ENCODE measurements at places on chromosomes 1 and 21. TPM values are rescaled to one million over a fixed set of nuclear protein-coding genes. Genes with fewer than 3 reads are reported as not detected.
A peak's percentile ranks its signal among the peaks of the same experiment; 100 is the strongest.

DNA sequence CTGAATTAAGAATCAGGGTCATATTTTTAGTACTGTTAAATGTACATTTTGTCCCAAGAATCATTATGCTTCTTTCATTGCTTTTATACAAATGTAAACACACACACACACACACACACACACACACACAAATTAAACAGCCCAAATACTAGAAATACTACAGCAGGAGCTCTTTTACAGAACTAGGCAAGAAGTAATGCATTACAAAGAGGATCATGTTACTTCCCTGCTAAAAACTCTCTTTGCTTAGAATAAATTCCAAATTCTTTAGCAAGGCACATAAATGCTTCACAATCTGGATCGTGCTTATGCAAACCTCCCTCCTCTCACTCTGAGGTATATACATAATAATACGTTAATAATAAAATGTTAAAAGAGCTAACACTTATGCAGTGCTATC, 720.4 kb upstream of the ADGRL4 start:
- no peaks in the 10 kb centered on the region for H3K36me3 ChIP-seq
- peak; percentile 44 for DNase-seq
- H3K27me3 ChIP-seq: no peaks in the 10 kb centered on the region
- no peak overlapping the region for H3K4me3 ChIP-seq

GRCh38 chr21:27805696-27806095, 838.8 kb upstream of the ADAMTS5 start:
- H3K27ac ChIP-seq: no peak overlapping the region
- DNase-seq: no peak
- H3K4me1 ChIP-seq: peaks cover 3% of the 10 kb centered on the region

DNA sequence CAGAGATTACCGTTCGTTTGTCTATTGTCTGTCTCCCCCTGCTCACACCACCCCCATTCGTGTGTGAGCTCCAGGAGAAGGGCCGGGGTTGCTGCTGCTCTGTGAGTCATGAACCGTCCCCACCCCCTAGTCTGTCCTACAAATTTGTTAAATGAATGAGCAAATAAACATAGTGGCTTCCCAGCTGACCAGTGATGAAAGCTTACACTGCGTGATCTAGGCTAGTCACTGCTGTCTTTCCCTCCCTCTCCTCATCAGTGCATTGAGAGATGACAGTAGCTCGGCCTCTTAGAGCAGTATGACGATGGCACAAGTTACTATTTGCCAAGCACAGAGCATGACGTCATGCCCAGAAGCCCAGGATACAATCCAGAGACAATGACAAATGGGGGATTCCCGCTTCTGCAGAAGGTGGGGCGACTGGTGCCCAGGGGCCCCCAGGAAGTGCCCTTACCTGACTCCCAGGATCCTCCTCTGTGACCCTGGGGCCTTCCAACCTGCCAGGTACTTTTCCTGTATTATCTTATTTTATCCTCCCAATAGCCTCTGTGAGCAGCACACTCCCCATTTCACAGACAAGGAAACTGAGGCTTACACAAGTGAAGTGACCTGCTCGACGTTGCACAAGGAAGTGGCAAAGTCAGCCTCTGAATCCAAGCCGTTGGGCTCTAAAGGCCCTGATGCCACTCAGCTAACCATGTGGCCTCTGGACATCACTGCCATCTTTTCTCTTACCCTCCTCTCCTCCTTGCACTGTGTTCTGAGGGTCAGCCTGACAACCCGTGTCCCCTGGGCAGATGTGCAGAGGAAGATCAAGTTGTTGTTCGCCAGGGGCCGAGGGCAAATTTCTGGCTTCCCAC, 8.6 kb upstream of the EPHA2 start:
- no peak overlapping the region for H3K27ac ChIP-seq
- H3K27me3 ChIP-seq: peaks cover 28% of the 10 kb centered on the region
- DNase-seq: no peak
- no peaks in the 10 kb centered on the region for H3K36me3 ChIP-seq
- H3K4me1 ChIP-seq: peaks cover 14% of the 10 kb centered on the region

DNA sequence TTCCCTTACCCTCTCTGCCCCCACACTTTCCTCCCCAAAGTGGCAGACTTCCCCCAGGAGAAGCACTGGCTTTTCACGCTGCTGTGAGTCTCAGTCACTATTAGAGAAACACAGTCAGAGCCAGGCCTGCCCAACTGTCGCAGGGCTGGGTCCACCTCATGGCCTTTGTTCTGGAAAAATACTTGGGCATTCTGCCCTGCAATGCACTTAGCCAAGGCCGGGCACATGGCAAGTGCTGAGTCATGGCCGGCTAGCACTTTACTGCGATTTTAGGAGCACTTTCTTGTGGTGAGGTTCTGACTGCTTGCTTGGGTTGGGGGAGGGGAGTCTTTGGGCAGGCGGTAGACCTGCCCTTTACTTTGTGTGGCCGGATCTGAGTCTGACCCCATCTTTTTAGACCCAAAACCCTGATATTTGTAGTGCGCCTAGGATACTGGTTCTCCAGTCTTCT, 7.7 kb downstream of the EPHX1 start:
- no peaks in the 10 kb centered on the region for H3K27me3 ChIP-seq
- H3K4me1 ChIP-seq: peaks cover 57% of the 10 kb centered on the region
- H3K4me3 ChIP-seq: no peak overlapping the region
- peaks cover 6% of the 10 kb centered on the region for H3K36me3 ChIP-seq
- H3K27ac ChIP-seq: peak overlapping the region; percentile 86

- no peak for DNase-seq
- no peaks in the 10 kb centered on the region for H3K27me3 ChIP-seq
- H3K4me3 ChIP-seq: no peak overlapping the region
- no peaks in the 10 kb centered on the region for H3K36me3 ChIP-seq
- no peaks in the 10 kb centered on the region for H3K4me1 ChIP-seq
Observed at GRCh38 chr1:196144588-196144987, 463.7 kb downstream of the KCNT2 start.

DNA sequence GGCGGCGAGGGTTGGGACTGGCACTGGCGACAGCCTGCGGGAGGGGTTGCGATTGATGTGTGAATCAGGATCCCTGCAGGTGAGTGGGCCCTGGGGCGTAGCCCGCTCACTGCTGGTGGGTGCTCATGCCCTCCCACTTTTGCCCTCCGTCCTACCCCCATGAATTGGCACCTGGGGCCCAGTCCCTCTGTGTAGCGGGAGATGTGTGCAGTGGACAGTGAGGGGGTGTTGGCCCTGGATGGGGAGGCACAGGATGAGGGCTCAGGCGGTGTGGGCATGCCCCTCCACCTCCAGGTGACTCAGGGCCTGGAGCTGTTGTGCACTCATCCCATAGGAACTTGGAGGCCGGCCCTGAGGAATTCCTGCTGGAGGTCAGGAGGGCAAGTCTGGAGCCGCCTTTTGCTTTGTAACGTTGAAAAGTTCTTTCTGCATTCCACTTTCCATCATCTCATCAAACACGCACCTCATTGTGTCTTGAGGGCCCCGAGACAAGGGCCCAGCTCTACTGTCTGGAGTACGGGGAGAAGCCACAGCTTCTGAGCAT, 3.0 kb downstream of the PEAR1 start:
- DNase-seq: no peak
- no peaks in the 10 kb centered on the region for H3K36me3 ChIP-seq
- no peak overlapping the region for H3K4me3 ChIP-seq

- H3K4me1 ChIP-seq: no peaks in the 10 kb centered on the region
- H3K27ac ChIP-seq: no peak overlapping the region
- peaks cover 2% of the 10 kb centered on the region for H3K36me3 ChIP-seq
Observed at GRCh38 chr1:231883382-231883781, 256.8 kb downstream of the DISC1 start.

- no peaks in the 10 kb centered on the region for H3K4me1 ChIP-seq
- no peak overlapping the region for H3K4me3 ChIP-seq
- DNase-seq: peak; percentile 35
- H3K36me3 ChIP-seq: no peaks in the 10 kb centered on the region
- H3K27ac ChIP-seq: no peak overlapping the region
Observed at GRCh38 chr21:14687268-14687625, 141.1 kb upstream of the SAMSN1 start.

DNA sequence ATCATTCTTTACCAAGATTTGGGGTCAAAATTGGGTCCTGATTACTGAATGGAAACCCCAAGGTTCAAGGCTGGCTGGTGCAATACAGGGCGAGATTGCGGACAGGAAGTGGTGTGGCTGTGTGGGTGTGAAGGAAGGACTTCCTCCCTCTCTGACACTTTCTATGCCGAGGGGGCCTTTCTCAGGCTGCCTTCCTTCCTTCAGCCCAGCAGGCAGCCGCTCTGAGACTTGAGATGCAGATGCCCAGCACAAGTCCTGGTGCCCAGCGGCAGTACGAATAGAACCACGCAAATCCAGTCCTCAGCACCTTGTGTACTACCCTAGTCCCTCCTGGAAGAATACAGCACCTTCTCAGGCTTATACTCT, 16.3 kb downstream of the BATF3 start:
- H3K36me3 ChIP-seq: no peaks in the 10 kb centered on the region
- DNase-seq: peak; percentile 37
- no peak overlapping the region for H3K4me3 ChIP-seq
- H3K27me3 ChIP-seq: no peaks in the 10 kb centered on the region
- peaks cover 3% of the 10 kb centered on the region for H3K4me1 ChIP-seq

DNA sequence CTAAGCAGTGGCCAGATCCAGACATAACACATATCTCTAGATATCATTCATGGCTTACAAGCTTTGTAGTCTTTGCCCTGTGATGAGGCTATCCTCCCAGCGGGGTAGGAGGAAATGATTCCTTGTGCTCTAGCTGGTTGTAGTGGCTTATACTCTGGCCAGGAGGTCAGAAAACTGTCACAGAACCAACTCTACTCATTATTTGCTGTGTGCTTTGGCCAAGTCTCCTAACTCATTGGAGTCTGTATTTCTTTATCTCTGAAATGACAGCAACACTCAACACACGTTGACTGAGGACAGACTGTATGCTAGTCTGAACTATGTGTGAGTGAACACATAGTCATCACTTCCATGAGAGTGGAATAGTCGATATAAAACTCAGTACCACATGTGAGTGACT, 116.7 kb upstream of the F3 start:
- no peaks in the 10 kb centered on the region for H3K4me1 ChIP-seq
- no peak overlapping the region for H3K27ac ChIP-seq
- no peaks in the 10 kb centered on the region for H3K27me3 ChIP-seq
- H3K4me3 ChIP-seq: no peak overlapping the region
- no peaks in the 10 kb centered on the region for H3K36me3 ChIP-seq

DNA sequence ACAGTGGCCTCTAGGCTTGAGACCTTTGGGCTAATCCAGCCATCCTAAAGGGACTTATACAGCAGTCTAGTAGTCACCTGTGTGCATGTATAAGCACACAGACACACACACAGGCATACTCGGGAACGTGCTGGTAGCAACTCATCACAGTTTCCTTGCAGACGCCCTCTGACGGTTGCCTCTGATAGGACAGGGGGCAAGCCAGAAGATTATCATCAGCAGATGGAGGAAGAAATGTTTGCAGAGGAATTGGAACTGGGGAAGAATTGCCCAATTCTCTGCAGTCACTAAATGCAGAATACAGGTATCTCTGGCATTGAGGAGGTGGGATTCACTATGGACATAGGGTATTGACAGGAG, 222.2 kb downstream of the C1orf94 start:
- no peaks in the 10 kb centered on the region for H3K4me1 ChIP-seq
- no peak overlapping the region for H3K27ac ChIP-seq
- H3K36me3 ChIP-seq: no peaks in the 10 kb centered on the region
- no peak overlapping the region for H3K4me3 ChIP-seq

Gene RFX5
- total RNA-seq: 28.1 TPM

Gene WNT3A
- not detected for total RNA-seq

Gene CD1E
- 0.18 TPM for total RNA-seq

Gene PIGR
- total RNA-seq: under 0.01 TPM

Gene S100A7
- not detected for total RNA-seq

Gene S100A14
- total RNA-seq: 0.18 TPM

Gene CA14
- 4.0 TPM for total RNA-seq

Gene FCRL3
- 0.04 TPM for total RNA-seq

Gene SYNC
- total RNA-seq: 46.3 TPM
